Hematopoietic multipotent progenitor cell treated with erythropoietin and hydrocortisone succinate and interleukin-3 and kit ligand, for 4 days (in vitro differentiated cells): ENCODE measurements at places on chromosomes 7 and 10.

DNA sequence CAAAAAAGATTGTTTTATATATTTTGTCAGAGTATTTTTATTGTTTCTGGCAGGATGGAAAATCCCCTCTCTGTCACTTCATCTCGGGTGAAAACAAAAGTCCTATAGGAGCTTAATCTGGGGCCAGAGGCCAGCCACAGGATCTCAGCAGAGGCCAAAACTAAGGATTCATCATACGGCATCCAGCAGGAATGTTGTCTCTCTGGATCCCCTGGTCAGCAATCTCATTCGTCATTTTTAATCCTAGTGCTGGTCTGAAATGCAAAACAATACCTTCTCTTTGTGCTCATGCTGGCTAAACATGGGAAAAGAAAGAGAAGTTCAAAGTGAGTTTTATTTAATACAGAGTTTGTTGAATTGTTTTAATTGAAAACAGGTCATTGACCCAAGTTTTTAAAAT lies 482.5 kb upstream of the AUTS2 start:
- DNase-seq, result no peak

- DNase-seq, result no peak
Measured at GRCh38 chr7:3244241-3244814, 56.7 kb upstream of the SDK1 start.

GRCh38 chr7:133786401-133786937 lies 340.7 kb upstream of the LRGUK start:
- no peak for DNase-seq

GRCh38 chr7:26284995-26285632 lies 6.5 kb upstream of the SNX10 start:
- DNase-seq, result peak; percentile 60

- DNase-seq, result peak; percentile 42
Measured at GRCh38 chr7:17646253-17646956, 293.9 kb downstream of the SNX13 start.

DNA sequence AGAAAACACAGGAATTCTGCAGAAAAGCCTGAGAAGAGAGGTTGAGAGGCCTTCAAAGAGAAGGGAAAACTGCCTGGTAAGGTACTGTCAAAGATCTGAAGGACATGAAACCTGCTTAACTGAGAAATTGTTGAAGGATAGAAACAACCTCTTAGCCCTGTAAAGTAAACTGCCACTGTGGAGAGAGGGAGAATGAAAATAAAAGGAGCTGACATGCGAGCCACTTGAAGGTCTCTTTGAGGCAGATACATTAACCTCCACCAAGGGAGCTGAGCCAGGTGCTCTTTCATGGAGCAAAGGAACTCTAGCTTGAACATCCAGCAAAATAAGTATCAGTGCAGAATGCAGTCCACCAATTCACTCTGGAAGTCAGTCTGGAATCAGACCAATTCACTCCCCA lies 108.8 kb upstream of the FEZF1 start:
- DNase-seq, result no peak

- DNase-seq, result no peak
Measured at GRCh38 chr10:104323760-104324201, 14.5 kb downstream of the ITPRIP start.

DNA sequence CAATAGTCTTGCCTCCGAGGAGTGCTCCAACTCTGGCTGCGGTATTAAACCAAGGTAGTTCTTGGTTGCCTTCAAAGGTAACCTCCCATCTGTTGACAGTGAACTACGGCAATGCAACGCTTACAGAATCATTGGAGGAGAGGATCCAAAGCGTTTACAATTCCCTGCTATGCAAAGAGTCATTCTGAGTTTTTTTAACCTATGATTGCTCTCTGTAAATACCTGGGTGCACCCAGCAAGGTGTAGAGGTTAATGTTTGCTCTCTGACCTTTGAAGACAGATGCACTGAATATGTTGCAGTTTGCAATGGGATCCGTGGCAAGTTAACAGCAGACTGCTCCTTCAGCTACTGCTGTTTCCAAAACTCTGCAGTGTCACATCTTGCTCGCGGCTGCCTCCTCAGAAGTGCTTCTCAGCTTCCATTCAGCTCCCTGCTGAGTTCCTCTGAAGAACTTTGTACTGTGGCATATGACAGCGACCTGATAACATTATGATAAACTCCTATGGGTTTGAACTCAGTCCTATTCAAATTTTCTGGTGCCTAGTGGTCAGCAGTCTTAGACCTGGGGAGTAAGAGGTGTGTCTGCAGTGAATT lies 29.0 kb downstream of the KIAA1217 start:
- no peak for DNase-seq

GRCh38 chr10:61211468-61211867 lies 241.7 kb downstream of the TMEM26 start:
- DNase-seq, result peak; percentile 53

GRCh38 chr10:43218206-43218950 lies 48.5 kb downstream of the RASGEF1A start:
- no peak for DNase-seq

GRCh38 chr10:7585228-7585627 lies 81.5 kb downstream of the ITIH5 start:
- DNase-seq, result no peak

GRCh38 chr7:43535810-43536585 lies 46.9 kb upstream of the STK17A start:
- DNase-seq, result no peak

GRCh38 chr7:138667535-138668228 lies 33.5 kb downstream of the SVOPL start:
- peak; percentile 63 for DNase-seq

GRCh38 chr7:101422356-101423195 lies 59.9 kb downstream of the COL26A1 start:
- no peak for DNase-seq

- no peak for DNase-seq
Measured at GRCh38 chr7:22759721-22760120, 32.7 kb downstream of the IL6 start.

- DNase-seq, result peak; percentile 86
Measured at GRCh38 chr7:81499262-81500116, 270.4 kb downstream of the HGF start.

DNA sequence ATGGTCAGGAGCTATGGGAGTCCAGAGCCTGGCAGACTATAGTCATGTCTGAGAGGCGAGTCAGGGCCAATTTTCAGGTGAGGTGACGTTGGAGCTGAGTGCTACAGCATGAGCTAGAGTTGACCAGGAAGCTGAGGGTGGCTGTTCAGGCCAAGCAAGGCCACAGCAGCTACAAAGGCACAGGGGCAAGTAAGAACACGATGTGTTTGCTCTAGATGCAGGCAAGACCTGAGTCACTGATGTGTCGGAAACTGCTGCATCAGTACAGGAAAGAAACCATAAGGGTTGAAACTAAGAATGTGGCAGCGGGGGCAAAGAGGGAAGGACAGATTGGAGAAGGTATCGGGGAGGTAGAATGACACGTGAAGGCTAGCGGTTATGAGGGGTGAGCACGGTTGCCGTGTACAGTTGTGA lies 11.8 kb upstream of the RRP12 start:
- no peak for DNase-seq

- DNase-seq, result no peak
Measured at GRCh38 chr10:99979066-99979685, 30.6 kb downstream of the DNMBP start.

DNA sequence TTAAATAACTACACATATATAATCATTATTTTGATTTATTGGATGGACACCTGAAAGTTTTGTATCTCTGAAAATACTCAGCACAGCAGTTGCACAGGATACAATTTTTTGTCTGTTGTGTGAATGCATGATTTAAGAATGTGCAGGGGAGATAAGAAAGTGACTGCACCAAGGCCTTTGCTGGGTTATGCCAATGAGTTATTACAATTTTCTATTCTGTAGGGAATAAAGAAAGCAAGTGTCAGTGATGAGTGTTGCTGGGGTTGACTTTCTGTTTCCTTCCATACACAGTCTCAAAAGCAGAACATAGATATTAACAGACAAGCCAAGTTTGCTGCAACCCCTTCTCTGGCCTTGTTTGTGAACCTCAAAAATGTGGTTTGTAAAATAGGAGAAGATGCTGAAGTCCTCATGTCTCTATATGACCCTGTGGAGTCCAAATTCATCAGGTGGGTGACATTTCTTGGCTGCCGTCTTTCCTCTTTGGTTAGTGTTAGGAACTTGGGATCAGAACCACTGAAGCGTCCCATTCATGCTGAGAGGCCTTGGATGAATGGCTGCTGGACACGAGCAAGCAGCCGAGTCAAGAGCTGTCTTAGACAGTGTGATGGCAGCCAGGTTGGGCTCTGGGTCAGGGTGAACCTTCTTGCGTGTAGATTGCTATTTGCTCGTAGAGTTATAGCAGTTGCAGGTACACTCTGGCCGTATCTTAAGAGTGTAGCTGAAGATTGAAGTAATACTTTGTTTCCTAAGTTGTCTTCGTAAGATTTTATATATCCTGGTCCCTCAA lies 92.8 kb downstream of the DOCK1 start:
- peak; percentile 15 for DNase-seq

DNA sequence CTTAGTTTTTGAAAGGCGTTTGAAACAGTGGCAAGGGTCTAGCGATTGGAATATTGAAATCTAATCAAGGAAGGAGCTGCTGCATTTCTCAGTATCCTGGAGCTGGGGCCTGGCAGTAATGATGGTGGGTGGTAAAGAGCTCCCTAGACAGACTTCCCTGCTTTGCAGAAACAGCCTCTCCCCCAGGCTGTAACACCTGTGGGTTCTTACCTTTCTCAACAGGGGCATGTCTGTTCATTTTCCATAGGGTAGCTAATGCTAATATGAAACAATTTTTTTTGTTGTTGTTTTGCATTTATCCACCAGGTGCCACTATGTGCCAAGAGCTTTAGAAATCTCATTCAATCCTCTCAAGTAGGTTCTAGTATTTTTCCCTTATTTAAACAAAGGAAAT lies 345.5 kb downstream of the REEP3 start:
- peak; percentile 63 for DNase-seq

- DNase-seq, result no peak
Measured at GRCh38 chr7:131145770-131146169, 181.9 kb upstream of the MKLN1 start.

DNA sequence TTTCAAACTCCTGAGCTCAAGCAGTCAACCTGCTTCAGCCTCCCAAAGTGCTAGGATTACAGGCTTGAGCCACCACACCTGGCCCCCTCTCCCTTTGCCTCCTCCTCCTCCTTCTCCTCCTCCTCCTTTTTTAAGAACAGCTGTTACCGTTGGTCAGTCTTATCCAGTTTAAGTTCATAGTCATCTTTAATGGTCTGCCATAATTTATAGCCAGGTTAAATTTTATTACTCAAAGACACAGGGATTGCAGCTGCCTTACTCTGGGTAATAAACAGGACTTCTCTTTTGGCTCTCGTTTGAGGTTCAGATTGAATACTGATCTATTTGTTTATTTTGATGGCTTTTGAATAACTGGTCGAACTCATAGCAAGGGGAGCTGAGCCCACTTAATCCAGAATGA lies 35.2 kb downstream of the ATOH7 start:
- DNase-seq, result no peak

DNA sequence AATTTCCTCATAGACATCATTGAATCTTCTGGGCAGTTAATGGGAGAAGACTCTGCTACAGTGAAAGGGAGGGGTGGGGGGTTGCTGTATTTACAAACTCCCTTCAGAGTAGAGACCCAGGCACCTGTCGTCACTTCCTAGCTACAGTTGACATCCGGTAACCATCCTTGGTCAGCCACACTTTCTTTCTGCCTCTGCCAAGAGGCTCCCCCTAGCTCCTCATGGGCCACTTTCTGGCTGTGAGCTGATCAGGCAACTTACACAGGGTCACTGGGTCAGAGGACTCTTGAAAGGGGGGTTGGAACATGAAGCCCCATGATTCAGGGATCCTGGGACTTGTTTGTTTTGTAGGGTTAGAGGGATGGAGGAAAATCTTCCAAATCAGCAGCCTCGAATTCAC lies 1.2 kb downstream of the TECPR1 start:
- peak; percentile 12 for DNase-seq

DNA sequence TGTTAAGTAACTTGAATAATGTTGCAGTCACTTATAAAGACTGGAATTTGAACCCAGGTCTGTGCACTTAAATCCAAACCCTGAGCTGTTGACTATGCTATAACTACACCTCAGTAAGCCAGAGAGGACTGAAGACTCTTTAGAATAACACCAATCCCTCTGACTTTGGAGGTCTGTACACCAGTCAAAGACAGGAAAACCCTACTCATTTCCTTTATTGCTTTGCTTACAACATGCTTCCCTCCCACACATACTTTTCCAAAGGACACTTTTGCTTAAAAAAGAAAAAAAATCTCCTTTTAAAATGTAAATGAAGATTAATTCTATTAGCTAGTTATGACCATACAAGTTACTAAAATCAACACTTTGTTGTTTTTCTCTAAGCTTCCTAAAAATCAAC lies 184.7 kb upstream of the KCTD7 start:
- peak; percentile 16 for DNase-seq

GRCh38 chr10:98041352-98042043 lies 11.1 kb upstream of the CRTAC1 start:
- peak; percentile 77 for DNase-seq

GRCh38 chr10:13440185-13441061 lies 88.4 kb downstream of the BEND7 start:
- DNase-seq, result peak; percentile 74

GRCh38 chr10:93148476-93148875 lies 74.8 kb downstream of the CYP26A1 start:
- DNase-seq, result no peak

GRCh38 chr7:139476139-139476538 lies 7.3 kb downstream of the KLRG2 start:
- no peak for DNase-seq

DNA sequence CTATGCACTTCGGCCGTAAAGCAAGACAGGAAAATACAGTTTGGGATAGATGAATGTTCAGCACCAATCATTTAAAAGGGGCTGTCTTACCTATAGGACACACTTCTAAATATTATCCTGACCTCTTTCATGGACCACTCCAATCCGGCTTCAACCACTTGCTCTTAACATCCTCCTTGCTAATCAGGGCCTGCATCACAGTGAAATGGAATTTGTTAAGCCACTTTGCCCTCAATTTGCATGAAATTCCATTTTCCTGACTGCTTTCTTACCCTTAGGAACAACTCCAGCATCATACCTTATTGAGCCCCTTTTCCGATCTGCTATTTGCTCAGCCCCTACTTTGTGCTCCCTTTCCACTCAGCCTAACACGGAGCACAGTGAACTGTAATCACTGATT lies 667.3 kb downstream of the PHTF2 start:
- no peak for DNase-seq

GRCh38 chr10:5467634-5468255 lies 31.6 kb downstream of the CALML5 start:
- no peak for DNase-seq

GRCh38 chr7:135843214-135843613 lies 94.6 kb upstream of the FAM180A start:
- DNase-seq, result peak; percentile 27

- peak; percentile 73 for DNase-seq
Measured at GRCh38 chr7:126803060-126803665, 449.6 kb downstream of the GRM8 start.

GRCh38 chr7:79064187-79064823 lies 389.2 kb downstream of the MAGI2 start:
- DNase-seq, result no peak

DNA sequence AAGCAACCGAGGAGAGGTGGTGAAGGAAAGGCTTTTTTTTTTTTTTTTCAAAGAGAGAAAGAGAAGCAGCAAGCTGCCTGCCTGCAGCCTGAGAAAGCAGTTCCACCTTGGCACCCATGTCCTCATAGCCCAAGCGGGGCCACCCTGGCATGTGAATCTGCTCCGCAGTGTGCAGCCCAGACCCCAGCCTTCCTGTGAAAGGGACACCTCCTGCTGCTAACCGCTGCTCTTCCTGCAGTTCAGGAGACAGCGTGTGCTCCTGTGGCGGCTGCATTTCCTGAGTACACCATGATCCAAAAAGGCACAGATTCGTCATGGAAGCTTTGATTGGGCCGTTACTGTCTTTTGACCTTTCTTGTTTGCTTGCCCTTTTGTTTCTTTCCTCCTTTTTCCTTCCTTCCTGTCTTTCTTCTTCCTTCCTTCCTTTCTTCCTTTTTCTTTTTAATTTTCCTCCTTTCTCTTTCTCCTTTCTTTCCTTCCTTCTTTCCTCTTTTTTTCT lies 38.1 kb downstream of the IKZF1 start:
- peak; percentile 72 for DNase-seq
